ENCODE measurements at places on chromosomes 7 and 10. TPM values are rescaled to one million over a fixed set of nuclear protein-coding genes. Genes with fewer than 3 reads are reported as not detected.

GRCh38 chr10:104892879-104893617, 252.0 kb downstream of the SORCS3 start:
- DNase-seq, result no peak

GRCh38 chr10:133396035-133396624, 2.2 kb downstream of the MTG1 start:
- DNase-seq, result no peak

DNA sequence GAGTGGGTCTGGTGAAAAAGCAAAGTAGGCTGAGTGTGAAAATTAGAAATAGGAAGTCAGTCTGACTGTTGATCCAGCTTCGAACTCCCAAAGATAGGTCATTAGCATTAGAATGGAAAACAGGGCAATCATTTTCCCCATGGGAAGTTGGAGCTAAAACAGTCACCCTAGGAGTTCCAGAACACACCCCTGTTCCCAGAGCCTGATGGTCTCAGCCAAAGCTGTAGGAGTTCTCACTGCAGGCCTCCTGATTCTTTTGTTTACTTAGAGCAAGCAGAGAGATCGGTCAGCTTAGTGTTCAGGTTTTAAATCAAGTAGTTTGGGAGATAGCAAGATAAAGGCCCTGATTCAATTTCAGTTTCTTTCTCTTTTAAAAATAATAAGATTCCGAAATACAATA, 28.8 kb upstream of the JCAD start:
- DNase-seq, result no peak

GRCh38 chr7:116970238-116970910, 17.1 kb downstream of the ST7 start:
- no peak for DNase-seq

DNA sequence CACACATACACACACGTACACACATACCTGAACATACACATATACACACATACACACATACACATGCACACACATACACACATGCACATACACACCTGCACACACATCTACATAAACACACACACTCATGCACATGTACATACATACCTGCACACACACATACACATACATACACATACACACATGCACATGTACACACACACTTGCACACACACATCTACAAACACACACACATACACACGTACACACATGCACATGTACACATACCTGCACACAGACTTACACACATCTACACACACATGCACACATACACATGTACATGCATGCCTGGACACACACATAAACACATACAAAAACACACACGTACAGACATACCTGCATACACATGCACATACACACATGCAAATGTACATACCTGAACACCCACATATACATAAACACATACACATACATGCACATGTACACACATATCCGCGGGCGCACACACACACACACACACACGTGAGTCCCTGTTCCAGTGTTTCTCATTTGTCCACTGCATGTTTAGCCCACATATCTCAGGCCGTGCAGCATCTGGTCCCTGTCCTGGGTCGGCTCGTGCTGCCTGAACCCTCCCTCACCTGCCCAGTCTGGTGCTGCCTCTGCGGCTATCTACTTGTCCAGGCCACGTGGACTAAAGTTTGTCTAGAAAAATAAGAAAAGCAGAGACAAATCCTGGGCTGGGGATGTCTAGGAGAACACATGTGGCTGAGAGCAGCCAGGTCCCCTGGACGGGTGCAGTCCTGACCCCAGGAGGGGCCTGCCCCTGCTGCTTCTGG, 238.7 kb downstream of the TCERG1L start:
- no peak for DNase-seq

GRCh38 chr10:80187465-80188409, 17.6 kb downstream of the ANXA11 start:
- DNase-seq, result peak; percentile 56

GRCh38 chr7:100079024-100079560, 2.4 kb downstream of the ZNF3 start:
- DNase-seq, result no peak

The NCF1 gene
- total RNA-seq, result 146 TPM

DNA sequence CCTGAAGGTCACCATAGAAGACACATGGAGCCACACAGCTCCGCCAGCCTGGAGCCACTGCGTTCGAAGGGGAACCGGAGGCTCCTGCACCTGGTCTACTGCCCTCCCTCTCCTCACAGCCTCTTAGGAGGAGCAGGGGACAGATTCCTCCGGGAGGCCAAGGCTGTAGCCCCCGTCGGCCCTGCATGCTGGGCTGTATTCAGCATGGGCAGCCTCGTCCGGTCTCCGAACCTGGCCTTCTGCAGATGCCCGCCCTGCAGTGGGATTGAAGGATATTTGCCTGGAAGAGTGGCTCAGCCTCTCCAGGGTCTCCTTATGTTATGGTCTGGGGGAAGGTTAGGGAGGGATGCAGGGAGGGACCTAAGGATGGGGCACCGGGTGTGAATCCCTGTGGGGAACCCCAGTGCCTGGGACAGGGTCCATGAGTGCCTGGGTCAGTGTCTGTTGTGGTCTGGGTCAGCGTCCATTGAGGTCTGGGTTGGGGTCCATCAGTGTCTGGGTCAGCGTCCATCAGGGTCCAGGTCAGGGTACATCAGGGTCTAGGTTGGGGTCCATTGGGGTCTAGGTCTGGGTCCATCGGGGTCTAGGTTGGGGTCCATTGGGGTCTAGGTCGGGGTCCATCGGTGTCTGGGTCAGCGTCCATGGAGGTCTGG, 13.0 kb upstream of the SCART1 start:
- no peak for DNase-seq

DNA sequence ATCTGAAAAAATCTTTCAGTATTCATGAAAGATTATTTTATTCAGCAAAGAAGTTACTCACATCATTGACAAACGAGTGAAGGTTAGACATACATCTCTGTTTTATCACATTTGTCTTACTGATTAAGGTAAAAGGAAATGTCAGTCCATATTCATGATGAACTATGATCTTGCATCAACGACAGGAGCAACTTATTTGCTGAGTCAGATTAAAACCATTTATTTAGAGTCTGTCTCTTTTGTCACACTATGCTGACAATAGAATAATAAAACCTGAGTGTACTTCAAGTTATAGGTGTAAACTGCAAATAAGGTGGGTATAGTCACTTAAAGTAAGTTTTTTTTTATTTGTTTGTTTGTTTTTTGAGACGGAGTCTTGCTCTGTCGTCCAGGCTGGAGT, 216.5 kb upstream of the SEMA3C start:
- DNase-seq, result no peak

GRCh38 chr7:9240001-9240400, 806.6 kb downstream of the NXPH1 start:
- no peak for DNase-seq

The SFTPA2 gene
- total RNA-seq, result 3.4 TPM

GRCh38 chr10:2772816-2773631, 294.3 kb upstream of the PFKP start:
- no peak for DNase-seq

DNA sequence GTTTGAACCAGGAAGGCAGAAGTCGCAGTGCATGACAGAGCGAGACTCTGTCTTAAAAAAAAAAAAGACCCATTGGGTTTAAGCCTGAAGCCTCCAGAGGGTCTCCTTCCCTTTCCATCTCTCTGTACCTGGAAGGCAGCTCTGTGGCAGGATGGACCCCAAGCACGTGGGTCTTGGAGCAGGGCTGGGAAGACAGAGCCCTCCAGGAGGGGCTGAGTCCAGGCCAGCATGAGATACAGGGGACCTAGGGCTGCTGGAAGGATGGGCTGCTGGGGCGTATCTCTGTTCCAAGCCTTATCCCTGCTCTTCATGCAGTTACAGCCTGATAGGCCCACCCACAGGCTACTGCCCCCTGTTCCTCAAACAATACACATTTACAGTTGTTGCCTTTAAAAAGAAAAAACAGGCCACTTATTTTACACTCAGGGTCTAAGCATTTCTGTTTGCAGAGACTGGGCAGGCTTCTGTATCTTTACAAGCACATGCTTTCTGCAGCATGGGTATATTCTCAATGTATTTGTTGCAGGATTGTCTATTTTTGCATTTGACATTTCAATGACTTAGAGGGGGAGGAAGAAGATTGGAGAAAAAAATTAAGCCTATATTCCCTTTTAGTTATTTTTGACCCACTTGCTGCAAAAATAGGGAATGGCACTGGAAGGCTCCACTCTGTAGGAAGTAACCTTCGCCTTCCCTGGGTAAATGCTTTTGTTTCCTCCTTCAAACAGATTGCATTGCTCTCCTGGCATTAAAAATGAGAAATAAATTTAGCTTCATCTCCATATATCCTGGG, 60.1 kb downstream of the FAM171A1 start:
- DNase-seq, result no peak

GRCh38 chr7:23347682-23348180, 48.6 kb downstream of the MALSU1 start:
- no peak for DNase-seq

GRCh38 chr10:30705625-30706149, 76.1 kb upstream of the LYZL2 start:
- peak; percentile 25 for DNase-seq

GRCh38 chr7:54817152-54817551, 58.1 kb upstream of the SEC61G start:
- DNase-seq, result no peak

- no peak for DNase-seq
Measured at GRCh38 chr7:155880721-155881120, 68.5 kb upstream of the SHH start.

DNA sequence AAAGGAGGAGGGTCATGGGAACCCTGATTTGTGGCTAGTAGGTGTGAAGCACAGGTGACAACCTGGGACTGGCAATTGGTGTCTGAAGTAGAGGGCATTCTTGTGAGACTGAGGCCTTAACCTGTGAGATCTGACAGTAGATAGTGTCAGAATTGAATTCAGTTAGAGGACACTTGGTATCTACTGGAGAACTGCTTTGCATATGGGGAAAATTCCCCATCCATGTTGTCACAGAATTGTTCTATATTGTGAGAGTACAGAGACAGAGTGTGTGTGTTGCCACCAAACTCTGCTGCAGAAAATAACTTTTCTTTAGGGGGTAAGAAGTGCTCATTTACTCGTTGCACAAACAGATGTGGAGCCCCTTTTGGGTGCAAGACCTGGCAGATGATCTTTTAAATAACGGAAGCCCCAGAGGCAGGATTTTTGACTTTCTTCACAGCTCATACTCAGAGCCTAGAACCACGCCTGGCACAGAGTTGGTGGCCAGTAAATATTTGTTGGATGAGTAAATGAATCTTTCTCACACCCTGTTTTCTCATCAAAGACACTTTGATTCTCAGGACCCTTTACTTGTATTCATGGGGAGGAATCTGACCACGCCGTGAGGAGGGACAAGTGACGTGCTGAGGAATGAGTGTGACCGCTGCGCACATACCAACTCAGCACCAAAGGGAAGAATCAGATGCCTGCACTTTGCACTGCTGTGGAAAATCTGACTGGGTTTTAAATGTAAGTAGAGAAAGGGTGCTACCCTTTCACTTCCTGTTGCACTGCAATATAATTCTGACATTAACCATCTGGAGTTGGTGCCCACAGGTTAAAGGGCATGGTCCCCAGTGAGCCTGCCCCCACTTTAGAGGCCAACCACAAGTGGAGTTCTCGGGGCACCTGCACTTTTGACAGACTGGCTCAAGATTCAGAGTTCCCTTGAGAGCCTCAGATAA, 39.2 kb upstream of the SDHAF3 start:
- peak; percentile 44 for DNase-seq

- no peak for DNase-seq
Measured at GRCh38 chr7:142139597-142140400, 28.3 kb downstream of the MGAM2 start.

Data from GM12878 (cell line).